ENCODE measurements at places on chromosomes 3 and 15. TPM values are rescaled to one million over a fixed set of nuclear protein-coding genes. Genes with fewer than 3 reads are reported as not detected.

ADAMTS17 gene
- total RNA-seq = 7.3 TPM

CACNA2D2 gene
- 2.5 TPM for total RNA-seq

SLC7A14 gene
- total RNA-seq = not detected

INKA1 gene
- 1.3 TPM for total RNA-seq

HRG gene
- not detected for total RNA-seq

KIF15 gene
- total RNA-seq = 39.8 TPM

SLC6A11 gene
- not detected for total RNA-seq

FMN1 gene
- 0.45 TPM for total RNA-seq

CLEC3B gene
- total RNA-seq = 0.45 TPM

RASL12 gene
- total RNA-seq = not detected

HHATL gene
- not detected for total RNA-seq

TGM5 gene
- total RNA-seq = not detected

RASGRP1 gene
- 179 TPM for total RNA-seq

Measured in activated naive CD8-positive, alpha-beta T cell treated with anti-CD3 and anti-CD28 coated beads, Interleukin-2, amount 10 ng/mL, durations not matched to agents 7 days and 5 days (primary cell).